Stimulated activated CD4-positive, alpha-beta T cell treated with anti-CD3 and anti-CD28 coated beads, Interleukin-1b, Interleukin-23, amount 100 ng/mL, for 1 hour (primary cell): ENCODE measurements at places on chromosomes 13 and 19.

GRCh38 chr13:47519626-47520025 lies 481.4 kb downstream of the SUCLA2 start:
- DNase-seq, result no peak

DNA sequence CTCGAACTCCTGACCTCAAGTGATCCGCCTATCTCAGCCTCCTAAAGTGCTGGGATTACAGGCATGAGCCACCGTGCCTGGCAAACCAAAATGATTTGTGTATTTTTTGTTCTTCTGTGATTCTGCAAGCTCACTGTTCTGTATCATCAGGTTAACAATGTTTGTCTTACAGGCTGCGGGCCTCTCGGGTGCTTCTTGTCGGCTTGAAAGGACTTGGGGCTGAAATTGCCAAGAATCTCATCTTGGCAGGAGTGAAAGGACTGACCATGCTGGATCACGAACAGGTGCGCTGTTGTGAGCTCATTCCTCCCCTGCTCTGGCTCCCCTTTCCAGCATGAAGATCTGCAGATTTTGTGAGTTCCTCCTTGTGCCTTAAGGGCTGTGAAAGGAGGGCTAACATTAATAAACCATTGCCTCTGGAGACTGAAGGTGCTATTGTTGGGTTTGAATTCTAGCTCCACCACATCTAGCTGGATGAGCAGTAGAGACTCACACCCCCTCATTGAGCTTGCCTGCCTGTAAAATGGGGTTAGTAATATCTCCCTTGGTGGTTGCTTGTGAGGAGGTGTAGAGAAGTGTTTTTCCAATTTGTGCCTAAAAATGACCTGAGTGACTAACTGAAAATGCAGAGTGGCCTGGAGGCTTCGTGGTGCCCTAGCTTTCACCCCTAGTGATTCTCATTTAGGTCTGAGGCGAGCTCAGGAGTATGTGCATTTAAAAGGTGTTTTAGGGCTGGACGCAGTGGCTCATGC lies 12.9 kb downstream of the SAE1 start:
- no peak for DNase-seq

DNA sequence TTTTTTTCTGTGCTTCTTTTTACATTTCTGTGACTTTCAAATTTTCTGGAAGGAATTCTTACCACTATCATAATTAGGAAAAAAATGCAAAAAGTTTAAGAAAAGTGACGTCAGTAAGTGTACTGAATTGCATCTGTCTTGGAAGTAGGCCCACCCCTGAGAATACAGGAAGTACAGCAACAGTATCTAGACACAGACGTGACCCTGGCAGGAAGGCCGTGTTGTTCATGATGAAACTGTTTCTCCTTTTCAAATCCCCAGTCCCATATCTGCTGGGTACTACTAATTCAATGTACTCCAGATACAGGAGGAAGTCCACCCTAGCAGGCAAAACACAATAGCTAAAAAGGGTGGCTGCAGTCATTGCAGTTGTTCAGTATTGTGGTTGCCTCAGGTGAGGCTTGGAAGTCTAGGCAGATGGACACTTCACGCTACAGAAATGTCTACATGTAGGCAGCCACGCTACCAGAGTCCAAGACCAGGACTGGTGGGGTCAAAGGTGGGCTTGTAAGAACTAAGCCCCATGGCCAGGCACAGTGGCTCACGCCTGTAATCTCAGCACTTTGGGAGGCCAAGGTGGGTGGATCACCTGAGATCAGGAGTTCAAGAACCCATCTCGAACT lies 49.6 kb upstream of the MED4 start:
- DNase-seq, result no peak

DNA sequence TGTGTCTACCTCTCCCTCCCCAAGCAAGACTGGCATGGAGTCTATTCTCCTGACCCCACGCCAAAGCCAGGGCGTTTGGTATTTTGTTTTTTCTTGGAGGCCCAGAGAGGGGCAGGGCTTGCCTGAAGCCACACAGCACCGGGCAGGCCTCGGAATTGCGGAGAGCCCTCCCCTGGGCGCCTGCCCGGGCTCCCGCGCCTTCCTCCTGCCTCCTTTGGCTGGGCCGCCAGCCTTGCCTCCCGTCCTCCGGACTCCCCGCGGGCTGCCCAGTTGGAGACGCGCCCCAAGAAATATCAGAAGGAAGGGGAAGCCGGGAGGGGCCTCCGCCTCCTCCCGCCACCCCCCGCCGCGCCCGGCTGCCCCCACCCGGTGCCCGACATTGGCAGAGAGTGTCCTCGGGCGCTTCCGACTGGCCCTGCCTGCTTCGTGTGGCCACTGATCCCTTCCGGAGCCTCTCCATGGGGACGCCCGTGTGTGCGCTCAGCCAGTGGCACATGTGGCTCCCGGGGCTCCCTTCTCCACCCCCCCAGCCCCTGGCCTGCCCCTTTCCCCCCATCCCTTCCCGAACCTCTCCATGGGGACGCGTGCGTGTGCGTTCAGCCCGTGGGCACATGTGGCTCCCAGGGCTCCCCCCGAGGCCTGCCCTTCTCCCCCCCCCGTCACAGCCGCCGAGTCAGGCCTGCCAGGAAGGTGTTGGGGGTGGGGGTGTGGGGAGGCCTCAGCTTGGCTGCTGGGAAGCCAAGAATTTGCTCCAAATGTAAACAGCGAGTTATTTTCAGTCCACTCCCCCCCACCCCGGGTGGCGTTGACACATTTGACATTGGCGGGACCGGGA lies 37.3 kb downstream of the NFIC start:
- no peak for DNase-seq

GRCh38 chr19:18741124-18742121 lies 49.7 kb downstream of the COMP start:
- DNase-seq, result no peak

GRCh38 chr19:39032063-39032918 lies at the start of gene FBXO27:
Gene FBXO27 (minus strand): TSS chr19:39032549. CDS start chr19:39032227, 322 bp downstream.
- DNase-seq, result no peak

DNA sequence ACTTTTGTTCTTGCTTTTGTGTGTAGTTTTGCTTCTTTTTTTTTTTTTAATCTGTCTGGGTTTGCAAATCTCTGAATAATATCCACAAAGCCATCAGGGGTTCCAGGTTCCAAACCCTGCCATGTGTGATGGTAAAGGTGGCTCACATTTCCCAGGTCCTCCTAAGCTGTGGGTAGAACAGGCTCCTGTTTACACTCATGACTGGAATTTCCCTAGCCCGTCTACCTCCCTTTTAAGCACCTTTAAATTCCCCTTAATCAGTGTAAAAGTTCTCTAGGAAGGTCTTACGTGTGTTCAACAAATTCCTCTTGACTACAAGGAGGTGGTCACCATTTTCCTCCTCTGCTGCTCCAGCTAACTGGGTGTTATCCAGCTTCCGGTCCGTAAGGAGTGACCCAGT lies 62.8 kb downstream of the EFNB2 start:
- DNase-seq, result no peak

DNA sequence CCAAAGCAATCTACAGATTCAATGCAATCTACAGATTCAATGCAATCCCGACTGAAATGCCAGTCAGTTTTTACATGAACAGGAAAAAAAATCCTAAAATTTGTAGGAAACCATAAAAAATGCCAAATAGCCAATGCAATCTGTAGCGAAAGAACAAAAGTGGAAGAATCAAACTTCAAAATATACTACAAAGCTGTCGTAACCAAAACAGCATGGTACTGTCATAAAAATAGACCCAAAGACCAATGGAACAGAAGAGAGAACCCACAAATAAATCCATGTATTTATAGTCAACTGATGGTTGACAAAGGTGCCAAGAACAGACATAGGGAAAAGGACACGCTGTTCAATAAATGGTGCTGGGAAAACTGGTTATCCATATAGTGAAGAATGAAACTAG lies 17.7 kb downstream of the ZNF829 start:
- DNase-seq, result no peak

GRCh38 chr13:113585896-113586295 lies 1.3 kb downstream of the TFDP1 start:
- DNase-seq, result no peak

DNA sequence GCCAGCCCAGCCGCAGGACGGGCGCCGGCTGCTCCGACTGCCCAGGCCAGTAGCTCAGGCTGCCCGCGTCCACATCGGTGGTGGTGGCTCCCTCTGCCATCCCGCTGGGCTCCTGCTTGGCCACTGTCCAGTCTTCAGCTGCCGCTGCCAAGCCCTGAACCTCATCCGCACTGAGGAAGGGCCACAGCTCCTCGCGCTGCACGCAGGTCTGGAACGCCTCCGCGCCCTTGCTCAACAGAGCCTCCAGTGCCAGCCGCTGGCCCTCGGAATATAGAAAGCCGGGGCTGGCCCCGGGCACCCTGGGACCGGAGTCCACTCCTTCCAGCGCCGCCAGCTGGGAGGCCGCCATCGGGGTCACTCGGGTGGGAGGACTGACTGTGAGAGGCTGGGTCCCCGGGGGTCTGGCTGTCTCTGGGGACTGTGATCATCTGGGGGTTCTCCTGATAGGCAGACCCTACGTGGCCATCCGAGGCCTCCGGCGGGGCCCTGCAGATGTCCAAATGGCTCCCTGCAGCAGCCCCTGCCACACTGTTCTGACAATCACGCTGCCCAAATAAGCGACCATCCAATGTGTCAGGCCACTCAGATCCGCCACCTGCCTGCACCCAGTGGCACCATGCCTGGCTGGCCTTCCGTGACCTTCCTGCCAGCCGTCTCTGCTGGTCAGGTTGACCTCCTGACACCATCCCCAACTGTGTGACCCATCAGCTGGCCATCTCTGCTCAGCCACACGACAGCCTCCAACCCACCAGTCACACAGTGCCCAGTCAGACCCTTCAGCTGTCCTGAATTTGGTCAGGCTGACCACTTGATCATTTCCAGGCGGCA lies 1.6 kb downstream of the FAM83E start:
- DNase-seq, result no peak

DNA sequence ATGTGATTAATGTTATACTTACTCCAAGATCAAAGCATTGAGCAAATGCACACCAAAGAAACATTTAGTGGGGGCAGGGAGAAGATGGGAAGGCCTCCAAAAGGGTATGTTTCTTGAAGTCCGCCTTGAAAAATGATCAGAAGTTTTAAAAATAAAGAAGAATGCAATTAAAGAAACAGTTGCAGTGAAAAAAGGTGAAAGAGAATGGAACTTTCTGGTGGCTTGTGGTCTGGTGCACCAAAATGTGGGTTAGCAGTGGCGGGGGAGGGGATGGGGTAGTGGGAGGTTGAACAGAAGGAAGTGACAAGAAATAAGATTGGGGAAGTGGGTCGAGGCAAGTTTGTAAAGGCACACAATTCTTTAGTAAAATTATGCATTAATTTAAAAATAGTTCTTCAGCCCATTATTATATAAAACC lies 2.5 kb downstream of the LCP1 start:
- DNase-seq, result peak; percentile 52

DNA sequence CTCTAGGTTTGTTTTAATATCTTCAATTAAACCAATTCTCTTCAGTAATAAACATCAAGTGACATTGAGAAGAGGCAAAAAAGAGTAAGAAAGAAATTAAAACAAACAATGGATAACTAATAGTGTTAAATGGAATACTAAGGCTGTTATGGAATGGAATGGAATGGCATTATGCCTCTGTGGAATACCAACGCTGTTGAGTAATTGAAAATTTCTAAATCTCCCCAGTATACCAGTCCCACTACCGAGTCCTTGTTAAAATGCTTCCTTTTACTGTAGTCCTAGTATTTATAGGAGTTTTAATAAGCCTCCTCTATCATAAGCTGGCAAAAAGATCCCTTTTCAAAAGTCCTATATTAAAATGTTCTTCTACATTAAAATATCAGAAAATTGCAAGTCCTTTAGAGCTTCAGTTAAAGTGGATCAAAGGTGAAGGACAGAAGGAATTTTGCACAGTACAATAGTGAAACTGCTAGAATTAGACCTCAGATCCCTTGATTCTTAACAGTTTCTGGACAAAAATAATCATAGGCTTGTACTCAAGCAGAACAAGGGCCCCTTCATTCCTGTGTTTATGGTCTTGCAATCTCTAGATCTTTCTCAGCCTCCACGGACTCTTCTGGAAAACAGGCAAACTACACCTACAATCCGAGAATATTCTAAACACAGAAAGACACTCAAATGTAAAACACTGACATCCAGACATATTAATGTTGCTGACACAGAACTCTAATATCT lies 128.2 kb downstream of the PCDH9 start:
- no peak for DNase-seq

- no peak for DNase-seq
These were observed 1.2 kb downstream of the POLR2E start for GRCh38 chr19:1093811-1094553.

DNA sequence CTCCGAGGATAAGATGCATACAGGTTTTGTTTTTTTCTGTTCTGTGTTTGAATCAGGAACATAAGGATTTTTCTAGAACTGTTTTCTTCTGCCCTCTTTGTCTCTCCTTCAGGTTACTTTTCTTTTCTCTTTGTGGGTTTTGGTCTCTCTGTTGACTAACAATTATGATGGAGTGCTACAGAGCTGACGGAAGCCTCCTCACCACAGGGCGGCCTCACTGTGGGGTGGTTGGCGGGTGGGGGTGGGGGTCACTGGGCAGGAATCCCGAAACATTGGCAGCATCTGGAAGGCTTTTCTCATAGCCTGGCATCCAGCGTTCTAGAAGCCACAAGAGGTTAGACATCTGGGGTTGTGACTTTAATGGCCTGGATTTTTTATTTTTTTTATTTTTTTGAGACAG lies 12.0 kb upstream of the MATK start:
- no peak for DNase-seq

DNA sequence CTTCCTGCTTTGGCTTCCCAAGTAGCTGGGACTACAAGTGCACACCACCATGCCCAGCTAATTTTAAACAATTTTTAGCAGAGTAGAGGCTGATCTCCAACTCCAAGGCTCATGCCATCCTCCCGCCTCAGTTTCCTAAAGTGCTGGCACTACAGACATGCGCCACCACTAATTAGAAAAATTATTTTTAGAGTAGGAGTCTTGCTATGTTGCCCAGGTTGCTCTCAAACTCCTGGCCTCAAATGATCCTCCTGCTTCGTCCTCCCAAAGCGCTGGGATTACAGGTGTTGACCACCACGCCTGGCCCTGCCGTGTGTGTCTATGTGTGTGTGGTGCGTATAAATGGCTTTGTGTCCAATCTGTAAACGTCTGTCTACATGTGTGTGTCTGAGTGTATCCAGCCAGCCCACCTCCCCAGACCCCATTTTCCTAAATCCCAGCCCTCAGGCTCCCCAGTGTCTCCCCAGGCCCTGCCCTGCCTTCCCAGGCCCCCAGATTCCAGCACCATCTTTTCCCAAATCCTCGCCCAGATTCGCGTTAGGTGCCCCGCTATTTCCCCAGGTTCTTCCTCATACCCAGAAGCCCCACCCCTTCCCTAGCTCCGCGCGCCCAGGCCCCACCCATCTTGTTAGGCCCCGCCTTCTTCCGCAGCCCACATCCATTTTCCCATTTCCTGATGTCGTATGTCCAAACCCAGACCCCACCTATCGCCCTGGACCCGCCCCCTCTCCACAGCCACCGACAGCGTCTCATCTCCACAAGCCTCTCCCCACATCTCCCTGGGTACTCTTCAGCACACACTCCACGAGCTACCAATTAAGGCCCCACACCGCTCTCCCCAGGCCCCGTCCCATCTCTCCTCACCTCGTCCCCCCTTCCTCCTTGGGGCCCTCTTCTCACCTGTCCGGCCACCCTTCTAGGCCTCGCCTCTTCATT lies 24.9 kb downstream of the SLC8A2 start:
- DNase-seq, result no peak

DNA sequence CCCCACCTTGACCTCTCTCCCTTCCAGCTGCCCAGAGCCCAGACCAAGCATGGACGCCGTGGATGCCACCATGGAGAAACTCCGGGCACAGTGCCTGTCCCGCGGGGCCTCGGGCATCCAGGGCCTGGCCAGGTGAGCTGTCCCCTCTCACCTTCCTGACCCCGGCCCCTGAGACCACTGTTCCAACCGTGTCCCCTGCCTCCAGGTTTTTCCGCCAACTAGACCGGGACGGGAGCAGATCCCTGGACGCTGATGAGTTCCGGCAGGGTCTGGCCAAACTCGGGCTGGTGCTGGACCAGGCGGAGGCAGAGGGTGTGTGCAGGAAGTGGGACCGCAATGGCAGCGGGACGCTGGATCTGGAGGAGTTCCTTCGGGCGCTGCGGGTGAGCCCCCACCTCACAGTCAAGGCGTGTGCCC lies 312 bp downstream of the CAPS start:
- DNase-seq, result no peak
